Keratinocyte (primary cell): ENCODE measurements at places on chromosomes 3 and 15. TPM values are rescaled to one million over a fixed set of nuclear protein-coding genes. Genes with fewer than 3 reads are reported as not detected.
A peak's percentile ranks its signal among the peaks of the same experiment; 100 is the strongest.

The LRRC3B gene
- polyA plus RNA-seq, result not detected in 3 replicates

- no peaks in the 10 kb centered on the region for H3K36me3 ChIP-seq
- peaks cover 5% of the 10 kb centered on the region for H3K4me1 ChIP-seq
- no peak overlapping the region for H3K4me3 ChIP-seq
- no peak for DNase-seq
- H3K27me3 ChIP-seq, result peaks cover 5% of the 10 kb centered on the region
Measured at GRCh38 chr3:140277886-140278285, 342.9 kb downstream of the CLSTN2 start.

GRCh38 chr3:83096-83495 is 113.5 kb upstream of the CHL1 start:
- H3K27ac ChIP-seq, result no peak overlapping the region
- no peak overlapping the region for H3K4me3 ChIP-seq
- no peaks in the 10 kb centered on the region for H3K4me1 ChIP-seq
- no peak for DNase-seq
- no peaks in the 10 kb centered on the region for H3K27me3 ChIP-seq

The NR2E3 gene
- 0.18 to 0.46 TPM (median 0.18 TPM) in 3 replicates for polyA plus RNA-seq

The TAGLN3 gene
- 6.4 to 8.9 TPM (median 8.5 TPM) in 3 replicates for polyA plus RNA-seq

DNA sequence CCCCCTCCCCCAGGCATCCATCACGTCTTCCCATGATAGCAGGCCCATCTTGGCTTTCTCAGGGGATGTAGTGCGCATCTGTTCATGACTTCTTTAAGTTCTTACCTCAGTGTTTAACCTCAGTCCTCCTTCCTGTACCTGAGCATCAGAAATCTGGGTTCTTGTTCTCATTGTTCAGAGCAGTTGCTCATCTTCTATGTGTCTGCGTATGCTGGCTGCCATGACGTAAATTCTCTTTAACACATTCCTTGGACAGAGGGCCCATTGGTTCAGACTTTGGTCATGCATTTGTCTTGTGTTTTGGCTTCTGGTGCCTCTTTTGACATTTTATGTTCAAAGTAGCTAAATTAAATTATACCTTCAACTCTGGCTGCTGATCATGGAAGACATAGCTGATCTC is 227.3 kb downstream of the CACNA2D3 start:
- H3K4me1 ChIP-seq, result no peaks in the 10 kb centered on the region
- no peaks in the 10 kb centered on the region for H3K36me3 ChIP-seq
- no peak overlapping the region for H3K4me3 ChIP-seq
- no peak for DNase-seq

The CCDC54 gene
- polyA plus RNA-seq, result not detected in 3 replicates

DNA sequence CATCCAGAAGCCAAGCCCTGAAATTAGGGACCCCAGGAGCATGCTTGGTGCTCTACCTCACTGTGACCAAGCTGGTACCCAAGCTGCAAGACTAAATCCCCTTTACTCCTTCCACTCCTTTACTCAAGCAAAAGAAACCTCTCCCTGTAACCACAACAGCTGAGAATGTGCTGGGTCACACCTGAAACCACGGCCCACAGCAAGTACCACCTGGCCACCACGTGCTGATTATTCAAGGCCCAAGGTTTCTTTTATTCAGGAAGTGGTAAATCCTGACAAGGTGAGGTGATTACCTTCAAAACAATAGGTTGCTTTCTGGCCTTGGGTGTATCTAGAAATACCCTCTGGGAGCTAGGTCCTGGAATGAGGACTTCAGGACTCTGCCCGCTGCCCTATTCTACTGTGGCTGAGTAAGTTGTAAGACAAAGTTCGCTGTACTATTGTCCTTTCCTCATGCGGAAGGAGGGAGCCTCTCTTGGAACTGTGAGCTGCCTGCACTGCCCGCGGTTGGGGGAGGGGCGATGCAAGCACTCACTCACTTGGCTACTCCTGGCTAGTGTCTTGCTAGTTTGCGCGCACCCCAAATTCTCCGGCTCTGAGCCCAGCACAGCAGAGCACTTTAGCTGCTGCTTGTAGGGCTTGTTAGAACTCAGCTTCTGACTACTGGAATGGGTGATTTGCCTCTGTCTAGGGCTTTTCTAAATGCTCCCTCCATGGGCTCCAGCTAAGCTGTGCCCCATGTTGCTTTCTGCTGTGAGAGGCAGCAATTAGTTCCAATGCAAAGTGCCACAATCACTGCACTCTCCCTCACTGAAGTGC is 487.1 kb upstream of the CNTN3 start:
- no peaks in the 10 kb centered on the region for H3K4me1 ChIP-seq
- DNase-seq, result no peak
- no peaks in the 10 kb centered on the region for H3K36me3 ChIP-seq
- H3K27me3 ChIP-seq, result no peaks in the 10 kb centered on the region

GRCh38 chr3:184765730-184766074 is 46.3 kb upstream of the VPS8 start:
- H3K36me3 ChIP-seq, result no peaks in the 10 kb centered on the region
- peak; percentile 77 for DNase-seq
- H3K4me3 ChIP-seq, result no peak overlapping the region
- peaks cover 31% of the 10 kb centered on the region for H3K4me1 ChIP-seq
- H3K27ac ChIP-seq, result peak overlapping the region; percentile 89
- H3K27me3 ChIP-seq, result no peaks in the 10 kb centered on the region

DNA sequence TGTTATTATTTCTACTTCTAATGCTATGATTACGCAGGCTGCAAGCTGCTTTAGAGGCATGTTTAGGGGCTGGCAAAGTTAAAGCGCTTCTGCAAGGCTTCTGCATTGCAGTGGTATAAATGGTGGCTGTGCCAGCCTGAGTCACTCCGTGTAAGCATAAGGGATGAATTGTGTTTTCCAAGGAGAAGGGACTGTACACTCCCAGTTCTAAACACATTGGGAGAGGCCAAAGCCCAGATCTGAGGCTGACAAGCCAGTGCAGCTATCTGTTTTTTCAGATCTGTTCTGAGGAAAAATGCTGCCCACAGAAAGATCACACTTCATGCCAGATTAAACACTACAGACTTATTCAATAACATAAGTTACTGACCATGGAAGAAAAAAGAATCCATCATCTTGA is 83.8 kb downstream of the PRICKLE2 start:
- H3K27ac ChIP-seq, result no peak overlapping the region
- H3K27me3 ChIP-seq, result no peaks in the 10 kb centered on the region
- peaks cover 4% of the 10 kb centered on the region for H3K36me3 ChIP-seq
- peaks cover 15% of the 10 kb centered on the region for H3K4me1 ChIP-seq

GRCh38 chr3:34388830-34389229 is 590.4 kb downstream of the PDCD6IP start:
- no peaks in the 10 kb centered on the region for H3K27me3 ChIP-seq
- no peak overlapping the region for H3K4me3 ChIP-seq
- H3K4me1 ChIP-seq, result no peaks in the 10 kb centered on the region
- no peak for DNase-seq

- H3K4me3 ChIP-seq, result no peak overlapping the region
- H3K36me3 ChIP-seq, result peaks cover 6% of the 10 kb centered on the region
Measured at GRCh38 chr3:193693774-193694173, 100.8 kb downstream of the OPA1 start.

GRCh38 chr3:38214560-38214959 is 49.2 kb downstream of the OXSR1 start:
- no peaks in the 10 kb centered on the region for H3K27me3 ChIP-seq
- H3K4me1 ChIP-seq, result peaks cover 7% of the 10 kb centered on the region
- peaks cover 1% of the 10 kb centered on the region for H3K36me3 ChIP-seq
- H3K27ac ChIP-seq, result no peak overlapping the region
- H3K4me3 ChIP-seq, result no peak overlapping the region

DNA sequence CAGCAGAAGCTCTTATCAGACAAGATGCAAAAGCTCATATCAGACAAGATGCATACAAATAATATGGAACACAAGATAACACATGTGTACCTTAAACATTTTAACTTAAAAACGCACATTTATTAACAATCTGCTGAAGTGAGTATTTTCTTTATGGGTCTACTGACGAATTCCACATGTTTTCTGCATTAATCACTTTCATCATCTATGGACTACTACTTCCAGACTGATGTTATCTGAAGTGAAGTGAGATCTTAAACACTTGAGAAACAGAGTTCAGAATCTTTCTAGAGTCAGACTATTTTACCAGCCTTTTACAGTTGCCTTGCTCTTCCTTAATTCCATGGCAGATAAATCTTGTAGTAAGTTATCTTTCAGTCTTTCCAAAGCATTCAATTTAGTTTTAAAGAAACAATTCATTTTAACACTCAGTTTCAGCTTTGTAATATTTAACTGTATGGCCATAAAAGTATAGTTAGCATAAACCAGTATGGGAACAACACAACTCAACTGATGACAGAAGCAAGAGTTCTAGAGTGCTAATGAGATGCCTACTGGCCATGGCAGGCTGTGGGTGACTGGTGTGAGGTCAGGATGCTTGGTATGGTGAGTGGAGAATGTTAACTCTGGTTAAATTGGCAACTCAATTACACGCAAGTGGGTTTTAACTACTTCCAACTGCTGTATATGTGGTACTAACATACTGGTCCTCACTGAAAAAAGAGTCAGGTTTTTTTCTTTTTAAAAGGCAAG is 9.8 kb downstream of the CMTM6 start:
- DNase-seq, result no peak
- peaks cover 2% of the 10 kb centered on the region for H3K36me3 ChIP-seq
- no peak overlapping the region for H3K27ac ChIP-seq
- H3K4me3 ChIP-seq, result no peak overlapping the region
- no peaks in the 10 kb centered on the region for H3K27me3 ChIP-seq

- peaks cover 8% of the 10 kb centered on the region for H3K4me1 ChIP-seq
- H3K27me3 ChIP-seq, result no peaks in the 10 kb centered on the region
- no peak for DNase-seq
- no peak overlapping the region for H3K27ac ChIP-seq
- no peak overlapping the region for H3K4me3 ChIP-seq
- no peaks in the 10 kb centered on the region for H3K36me3 ChIP-seq
Measured at GRCh38 chr3:100769693-100770092, 60.4 kb downstream of the TFG start.

The POLG gene
- 27.3 to 40.4 TPM (median 29.6 TPM) in 3 replicates for polyA plus RNA-seq

The SLC38A3 gene
- not detected in 3 replicates for polyA plus RNA-seq

The KCTD6 gene
- 4.9 to 7.6 TPM (median 5.3 TPM) in 3 replicates for polyA plus RNA-seq

DNA sequence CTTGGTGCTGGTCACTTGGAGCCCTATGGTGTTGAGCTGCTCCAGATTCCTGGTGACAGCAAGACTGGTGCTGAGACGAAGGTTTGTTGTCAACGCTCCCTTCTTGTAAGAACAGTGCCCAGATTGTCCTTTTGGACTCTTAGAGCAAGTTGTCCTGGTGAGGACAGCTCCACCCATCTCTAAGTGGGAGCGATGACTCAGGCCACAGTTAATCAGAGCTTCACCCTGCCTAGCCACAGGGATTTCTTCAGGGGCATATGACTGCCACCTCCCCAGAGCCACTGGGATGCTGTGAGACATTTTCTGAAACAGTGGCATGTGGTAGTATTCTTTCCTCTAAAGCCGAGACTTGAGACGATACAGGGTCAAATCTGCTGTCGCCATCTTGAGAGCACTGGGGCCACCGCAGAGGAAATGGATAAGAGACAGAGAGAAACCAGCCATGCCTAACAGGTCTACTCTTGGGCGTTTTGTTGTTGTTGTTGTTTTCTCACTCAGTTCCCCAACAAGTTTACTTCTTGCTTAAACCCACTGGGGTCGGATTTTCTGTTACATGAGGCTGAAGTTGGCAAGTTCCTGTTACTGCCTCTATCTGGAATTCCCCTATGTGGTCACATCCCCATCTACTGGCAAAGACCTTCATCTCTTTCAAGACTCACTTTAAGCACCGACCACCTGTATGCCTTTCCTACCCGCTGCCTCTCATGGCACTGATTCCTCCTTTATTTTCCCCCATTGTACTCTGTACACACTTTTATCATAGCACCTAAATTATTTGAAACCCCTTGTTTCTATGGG is 16.0 kb upstream of the PCOLCE2 start:
- no peak for DNase-seq
- H3K4me3 ChIP-seq, result no peak overlapping the region
- H3K36me3 ChIP-seq, result no peaks in the 10 kb centered on the region
- H3K27ac ChIP-seq, result no peak overlapping the region

- DNase-seq, result no peak
- H3K4me3 ChIP-seq, result no peak overlapping the region
- no peaks in the 10 kb centered on the region for H3K4me1 ChIP-seq
- H3K27ac ChIP-seq, result no peak overlapping the region
- H3K27me3 ChIP-seq, result no peaks in the 10 kb centered on the region
Measured at GRCh38 chr3:74000725-74001124, 376.0 kb upstream of the PDZRN3 start.

The CLRN1 gene
- not detected in 3 replicates for polyA plus RNA-seq
